Spleen (tissue), 13 donors: ENCODE measurements at places on chromosomes 5 and 9. TPM values are rescaled to one million over a fixed set of nuclear protein-coding genes. Genes with fewer than 3 reads are reported as not detected.

CTXN3 gene
- total RNA-seq = not detected

PCDHGA12 gene
- 4.3 TPM for total RNA-seq

SLC36A3 gene
- total RNA-seq = not detected

ERMP1 gene
- 15.5 TPM for total RNA-seq

KIF24 gene
- total RNA-seq = 0.54 TPM

RGS7BP gene
- 0.54 TPM for total RNA-seq

QRFP gene
- not detected for total RNA-seq

BTNL8 gene
- total RNA-seq = 3.5 TPM

PCDHGB3 gene
- 5.0 TPM for total RNA-seq

GFRA3 gene
- total RNA-seq = not detected

CDC25C gene
- 1.1 TPM for total RNA-seq

C9orf85 gene
- 8.8 TPM for total RNA-seq
